Head of caudate nucleus (tissue), 42 donors: ENCODE measurements at places on chromosomes 2 and 18.

- DNase-seq, result no peak
Measured at GRCh38 chr2:143939626-143940330, 580.1 kb downstream of the ZEB2 start.

DNA sequence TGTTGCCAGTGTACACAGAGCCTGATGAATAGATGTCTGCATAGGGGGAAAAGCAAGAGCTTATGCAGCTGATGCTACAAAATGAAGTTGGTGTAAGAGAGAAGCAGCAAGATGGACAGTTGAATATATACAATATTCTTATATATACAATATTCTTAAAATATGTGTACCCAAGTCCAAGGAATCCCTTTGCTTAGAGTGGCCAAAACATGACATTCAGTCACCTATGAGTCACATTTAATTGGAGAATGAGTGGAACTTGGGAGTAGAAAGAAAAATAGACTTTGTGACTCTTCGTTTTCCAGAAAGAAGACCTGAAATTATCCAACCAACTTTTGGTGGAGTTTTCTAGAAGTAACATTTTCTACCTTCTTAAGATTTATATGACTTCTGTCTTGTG lies 81.8 kb downstream of the SCN9A start:
- DNase-seq, result no peak

- no peak for DNase-seq
Measured at GRCh38 chr2:26444236-26444635, 33.7 kb downstream of the OTOF start.

GRCh38 chr2:21418456-21418855 lies 294.7 kb downstream of the TDRD15 start:
- no peak for DNase-seq

GRCh38 chr2:236164201-236164924 lies 3.8 kb downstream of the GBX2 start:
- DNase-seq, result no peak

GRCh38 chr2:29767606-29768335 lies 153.6 kb downstream of the ALK start:
- DNase-seq, result no peak

DNA sequence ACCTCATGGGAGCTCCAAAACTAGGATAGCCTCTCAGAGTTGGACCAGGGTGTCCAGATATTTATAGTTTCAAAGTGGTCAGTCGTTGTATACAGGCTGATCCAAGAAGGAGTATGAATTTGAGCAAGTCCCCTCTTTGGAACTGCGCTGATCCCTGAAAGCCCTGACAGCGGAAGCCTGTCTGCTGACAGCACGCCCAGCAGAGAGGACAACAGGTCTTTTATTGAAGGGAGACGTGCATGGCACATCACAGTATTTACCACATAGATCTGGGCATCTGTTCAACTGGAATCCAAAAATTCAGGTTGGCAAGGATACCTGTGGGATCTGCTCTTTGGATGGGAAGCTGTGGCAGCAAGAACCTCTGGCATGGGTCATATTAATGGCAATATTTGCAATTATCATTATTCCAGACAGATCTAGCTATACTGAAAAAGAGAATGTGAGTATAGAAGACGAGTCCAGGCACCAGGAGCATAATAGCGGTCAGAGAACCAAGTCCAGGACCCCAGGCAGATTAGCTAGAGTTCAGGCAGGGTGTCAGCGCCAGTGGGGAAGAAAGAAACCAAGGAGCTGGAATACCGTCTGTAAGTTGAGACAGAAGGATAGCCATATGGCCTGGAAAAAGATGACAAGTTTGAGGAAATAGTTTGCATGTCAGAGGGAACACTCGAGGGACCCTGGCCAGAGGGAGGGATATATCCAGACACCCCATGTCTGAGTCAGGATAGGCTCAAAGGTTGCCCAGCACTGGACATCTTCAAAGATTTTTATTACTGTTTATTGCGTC lies 260.4 kb upstream of the FANCL start:
- DNase-seq, result peak; percentile 52

- no peak for DNase-seq
Measured at GRCh38 chr2:105873721-105874120, 129.0 kb downstream of the NCK2 start.

- DNase-seq, result no peak
Measured at GRCh38 chr2:82839036-82839435, 1620.0 kb downstream of the SUCLG1 start.

- peak; percentile 55 for DNase-seq
Measured at GRCh38 chr2:54503192-54503591, 47.1 kb downstream of the SPTBN1 start.

- DNase-seq, result no peak
Measured at GRCh38 chr2:227222292-227222691, 57.9 kb downstream of the COL4A3 start.

DNA sequence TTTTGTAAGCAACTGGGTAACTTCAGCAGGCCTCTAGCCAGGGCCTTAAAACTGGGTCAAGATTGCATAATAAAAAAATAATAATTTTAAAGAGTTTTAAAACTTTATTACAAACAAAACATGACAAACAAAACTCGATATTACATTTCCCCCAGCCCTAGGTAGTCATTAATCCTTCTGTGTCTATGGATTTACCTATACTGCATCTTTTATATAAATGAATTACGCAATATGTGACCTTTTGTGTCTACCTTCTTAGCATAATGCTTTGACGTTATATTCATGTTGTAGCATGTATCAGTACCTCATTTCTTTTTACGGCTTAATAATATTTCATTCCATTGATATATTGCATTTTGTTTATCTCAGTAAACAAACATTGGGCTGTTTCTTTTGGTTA lies 113.5 kb downstream of the CCDC178 start:
- DNase-seq, result no peak

GRCh38 chr2:28658369-28658768 lies 93.3 kb upstream of the PPP1CB start:
- no peak for DNase-seq

- no peak for DNase-seq
Measured at GRCh38 chr18:7637269-7637668, 70.2 kb downstream of the PTPRM start.

GRCh38 chr2:79789811-79790210 lies 277.0 kb downstream of the CTNNA2 start:
- no peak for DNase-seq

- no peak for DNase-seq
Measured at GRCh38 chr2:173557497-173557896, 202.8 kb downstream of the CDCA7 start.

DNA sequence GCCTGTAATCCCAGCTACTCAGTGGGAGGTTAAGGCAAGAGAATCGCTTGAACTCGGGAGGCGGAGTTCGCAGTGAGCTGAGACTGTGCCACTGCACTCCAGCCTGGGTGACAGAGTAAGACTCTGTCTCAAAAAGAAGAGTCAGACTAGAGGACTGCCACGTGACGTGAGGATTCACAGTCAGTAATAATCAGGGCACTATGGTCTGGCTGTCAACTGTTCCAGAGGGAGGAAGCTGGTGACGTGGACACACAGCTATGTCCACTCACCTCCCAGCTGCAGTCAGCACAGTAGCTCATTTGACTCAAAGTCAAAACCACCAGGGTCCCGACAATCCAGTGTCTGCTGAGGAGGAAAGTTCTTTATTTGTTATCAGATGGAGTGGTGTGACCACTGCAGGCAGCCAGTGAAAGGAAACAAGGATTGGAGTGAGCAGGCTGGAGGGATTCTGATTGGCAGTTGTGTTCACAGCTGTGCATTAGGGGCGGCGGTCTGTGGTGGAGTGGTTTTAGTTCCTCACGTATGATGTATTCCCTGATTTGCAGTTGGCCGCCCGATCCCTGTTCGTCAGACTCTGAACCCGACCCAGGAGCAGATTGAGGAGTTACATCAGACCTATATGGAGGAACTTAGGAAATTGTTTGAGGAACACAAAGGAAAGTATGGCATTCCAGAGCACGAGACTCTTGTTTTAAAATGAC lies 37.9 kb downstream of the MOGAT1 start:
- DNase-seq, result peak; percentile 75

GRCh38 chr2:30321466-30321865 lies 90.1 kb downstream of the LBH start:
- DNase-seq, result no peak

DNA sequence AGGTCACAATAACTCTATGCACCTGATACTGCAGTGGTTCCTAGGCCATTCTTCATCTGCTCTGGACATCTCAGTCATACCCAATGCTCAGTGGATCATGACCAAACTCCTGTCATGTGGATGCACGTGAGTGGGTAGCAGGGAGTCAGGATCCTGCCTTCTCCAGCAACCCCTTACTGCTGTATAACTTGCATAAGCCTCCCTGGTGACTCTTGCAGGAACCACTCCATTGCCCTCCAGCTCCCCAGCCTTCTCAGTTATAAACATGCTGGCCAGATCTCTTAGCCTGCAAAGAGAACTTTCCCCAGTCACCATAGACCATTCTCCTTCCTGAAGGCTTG lies 98.6 kb upstream of the ZNF397 start:
- DNase-seq, result no peak

DNA sequence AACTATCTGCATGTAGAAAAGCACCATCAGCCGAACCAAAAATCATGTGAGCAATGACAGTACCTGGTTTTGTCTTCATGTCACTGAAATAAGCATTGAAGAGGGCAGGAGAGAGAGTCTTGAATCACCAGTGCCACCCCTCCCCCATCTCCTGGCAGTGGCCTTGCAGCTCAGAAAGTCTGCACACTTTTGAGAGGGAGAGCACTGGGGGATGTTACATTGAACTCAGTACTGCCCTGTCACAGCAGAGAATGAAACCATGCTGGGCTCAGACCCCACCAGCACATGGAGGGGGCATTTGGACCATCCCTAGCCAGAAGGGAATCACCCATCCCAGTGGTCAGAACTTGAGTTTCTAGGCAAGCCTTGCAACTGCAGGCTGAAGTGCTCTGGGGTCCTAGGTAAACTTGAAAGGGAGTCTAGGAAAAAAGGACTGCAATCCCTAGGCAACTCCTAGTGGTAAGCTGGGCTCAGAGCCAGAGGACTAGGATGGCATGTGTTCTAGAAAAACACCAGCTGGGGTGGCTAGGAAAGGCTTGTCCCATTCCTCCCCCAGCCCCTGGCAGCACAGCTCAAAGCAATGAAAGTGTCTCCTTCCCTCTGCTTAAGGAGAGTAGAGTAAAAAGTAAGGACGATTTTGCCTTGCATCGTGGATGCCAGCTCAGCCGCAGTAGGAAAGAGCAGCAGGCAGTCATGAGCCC lies 259.9 kb upstream of the MYT1L start:
- DNase-seq, result no peak

GRCh38 chr2:105723431-105723830 lies 21.3 kb upstream of the NCK2 start:
- DNase-seq, result no peak

GRCh38 chr2:115763601-115764000 lies 1321.2 kb downstream of the DPP10 start:
- no peak for DNase-seq

GRCh38 chr18:66510357-66511045 lies 93.4 kb downstream of the CDH19 start:
- DNase-seq, result no peak

- peak; percentile 51 for DNase-seq
Measured at GRCh38 chr2:43609290-43609918, 13.6 kb upstream of the THADA start.

GRCh38 chr2:18479947-18480369 lies 80.5 kb downstream of the RDH14 start:
- no peak for DNase-seq

- no peak for DNase-seq
Measured at GRCh38 chr2:169877398-169877797, 50.1 kb downstream of the UBR3 start.

GRCh38 chr2:160660741-160661140 lies 167.1 kb upstream of the RBMS1 start:
- DNase-seq, result no peak

DNA sequence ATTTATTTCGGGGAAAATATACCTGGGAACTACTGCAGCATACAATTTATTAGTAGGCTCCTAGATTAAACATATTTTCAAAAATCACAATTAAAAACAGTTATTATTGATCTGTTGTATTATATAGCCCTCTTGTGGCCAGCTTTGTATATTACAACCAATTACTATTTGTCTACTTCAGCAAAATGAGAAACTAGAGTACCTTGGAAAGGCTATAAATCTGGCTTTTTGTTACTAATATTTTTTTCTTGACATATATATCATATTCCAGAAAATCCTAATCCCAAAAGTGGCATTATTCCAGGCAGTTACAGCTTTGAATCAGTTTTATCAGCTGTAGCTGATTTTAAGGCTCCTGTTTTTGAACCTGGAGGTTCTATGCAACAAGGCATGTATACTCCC lies 101.2 kb downstream of the UBR3 start:
- no peak for DNase-seq

- peak; percentile 59 for DNase-seq
Measured at GRCh38 chr2:219515874-219516629, 1.8 kb downstream of the ASIC4 start.

DNA sequence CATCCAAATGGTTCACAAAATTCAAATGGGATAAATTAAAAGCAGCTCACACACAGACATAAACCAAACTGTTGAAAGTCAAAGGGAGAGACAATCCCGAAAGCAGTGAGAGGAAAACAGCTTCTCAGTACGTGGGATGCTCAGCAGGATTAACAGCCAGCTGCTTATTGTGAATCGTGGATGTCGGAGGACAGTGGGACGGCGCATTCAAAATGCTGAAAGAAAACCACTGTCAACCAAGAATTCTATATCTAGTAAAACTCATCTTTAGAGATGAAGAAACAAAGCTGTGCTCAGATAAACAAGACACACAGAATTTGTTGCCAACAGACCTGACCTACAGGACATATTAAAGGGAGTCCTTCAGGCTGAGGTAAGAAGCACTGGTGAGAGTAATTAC lies 102.9 kb downstream of the NFATC1 start:
- no peak for DNase-seq
